ENCODE measurements at places on chromosomes 7 and 10.

GRCh38 chr7:82036146-82036886 is 266.5 kb upstream of the HGF start:
- peak; percentile 86 for DNase-seq

DNA sequence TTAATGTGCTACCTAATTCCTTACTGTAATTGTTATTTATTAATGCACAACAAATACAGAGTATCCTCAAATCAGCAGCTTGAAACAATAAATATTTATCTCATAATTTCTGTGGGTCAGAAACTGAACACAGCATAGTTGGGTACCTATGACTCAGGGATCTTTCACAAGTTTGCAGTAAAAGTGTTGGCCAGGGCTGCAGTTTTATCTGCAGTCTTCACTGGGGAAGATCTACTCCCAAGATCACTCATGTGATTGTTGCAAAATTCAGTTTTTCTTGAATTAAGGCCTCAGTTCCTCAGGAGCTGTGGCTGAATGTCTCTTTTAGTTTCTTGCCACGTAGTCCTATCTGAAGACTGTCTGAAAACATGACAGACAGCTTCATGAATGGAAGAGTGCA is 237.8 kb downstream of the ZWINT start:
- DNase-seq = no peak

- DNase-seq = no peak
These were observed at the start of gene CARD11 for GRCh38 chr7:3043544-3044371. TSS of gene CARD11 (minus strand) at chr7:3043867. CDS start at chr7:2958506, 85,361 bp downstream.

DNA sequence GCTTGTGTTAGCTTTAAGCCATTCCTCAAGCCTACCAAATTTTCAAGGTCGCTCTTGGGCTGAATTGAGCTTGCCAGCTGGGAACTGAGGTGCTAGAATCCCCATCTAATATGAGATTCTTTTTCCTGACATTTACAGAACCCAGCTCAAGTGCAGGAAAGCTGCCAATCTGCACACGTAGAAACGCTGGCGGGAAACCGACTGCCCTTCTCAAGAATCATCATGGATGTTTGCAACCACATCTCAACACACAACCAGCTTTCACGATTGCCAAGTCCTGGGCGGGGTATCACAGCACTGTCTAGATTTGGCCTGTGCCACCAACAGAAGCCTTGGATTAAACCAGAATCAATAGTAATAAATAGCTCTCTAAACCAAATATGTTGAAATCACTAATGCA is 203.7 kb downstream of the DIP2C start:
- no peak for DNase-seq

DNA sequence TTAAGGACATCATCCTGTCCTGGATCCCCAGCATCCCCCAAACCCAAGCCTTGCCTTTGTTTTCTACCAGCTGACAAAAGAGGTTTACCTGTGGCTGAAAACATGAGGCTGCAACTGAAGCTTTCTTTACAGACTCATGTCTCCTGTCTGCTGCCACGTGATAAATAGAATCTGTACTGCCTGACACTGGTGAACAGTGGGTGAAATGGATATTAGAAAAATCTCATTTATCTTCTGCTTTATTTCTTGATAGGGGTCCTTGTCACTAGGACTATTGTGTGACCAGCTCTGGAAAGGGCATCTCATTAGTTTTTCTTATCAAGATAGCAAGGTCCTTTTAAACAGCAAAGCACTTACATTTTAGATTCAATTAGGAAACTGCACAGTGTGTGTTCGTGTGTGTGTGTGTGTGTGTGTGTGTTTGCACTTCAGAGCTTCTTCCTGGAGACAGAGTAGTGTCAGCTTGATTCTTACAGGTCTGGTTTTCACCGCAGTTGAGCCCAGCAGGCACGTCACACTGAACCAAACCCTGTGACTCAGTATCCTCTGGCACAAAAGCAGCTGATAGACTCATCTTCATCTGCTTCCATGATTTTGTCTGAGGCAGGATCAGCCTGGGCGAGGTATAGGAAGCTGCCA is 373.5 kb upstream of the CELF2 start:
- DNase-seq = no peak

GRCh38 chr7:155811560-155811894 is 736 bp downstream of the SHH start:
- no peak for DNase-seq

DNA sequence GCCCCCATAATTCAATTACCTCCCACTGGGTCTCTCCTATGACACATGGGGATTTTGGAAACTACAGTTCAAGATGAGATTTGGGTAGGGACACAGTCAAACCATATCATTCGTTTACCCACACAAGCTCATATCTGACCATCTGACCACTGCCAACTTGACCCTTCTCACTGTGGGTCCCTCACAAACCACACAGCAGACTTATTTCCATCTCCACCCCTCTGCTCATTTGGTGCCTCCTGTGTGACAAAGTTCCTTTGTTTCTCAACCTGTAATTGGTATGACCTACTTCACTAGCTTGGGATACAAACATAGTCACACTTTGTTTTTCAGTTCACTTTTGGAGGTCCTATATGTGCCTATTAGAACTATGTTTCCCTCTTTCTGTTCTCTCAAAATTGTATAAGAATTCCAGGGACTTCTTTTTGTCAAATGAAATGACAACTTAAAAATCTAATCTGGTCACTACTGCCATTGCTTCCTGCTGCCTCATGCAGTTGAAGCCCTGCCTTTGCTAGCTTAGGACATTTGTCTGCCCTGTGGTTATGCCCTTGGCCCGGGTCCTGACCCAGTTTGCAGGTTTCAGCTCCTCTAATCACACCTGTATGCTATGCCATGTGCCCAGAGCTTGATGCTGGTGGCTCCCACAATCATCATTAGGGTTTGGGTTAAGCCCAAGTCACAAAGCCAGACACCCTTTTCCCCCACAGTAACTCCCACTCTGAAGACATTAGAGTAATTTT is 69.9 kb downstream of the PPP1R3C start:
- DNase-seq = no peak

DNA sequence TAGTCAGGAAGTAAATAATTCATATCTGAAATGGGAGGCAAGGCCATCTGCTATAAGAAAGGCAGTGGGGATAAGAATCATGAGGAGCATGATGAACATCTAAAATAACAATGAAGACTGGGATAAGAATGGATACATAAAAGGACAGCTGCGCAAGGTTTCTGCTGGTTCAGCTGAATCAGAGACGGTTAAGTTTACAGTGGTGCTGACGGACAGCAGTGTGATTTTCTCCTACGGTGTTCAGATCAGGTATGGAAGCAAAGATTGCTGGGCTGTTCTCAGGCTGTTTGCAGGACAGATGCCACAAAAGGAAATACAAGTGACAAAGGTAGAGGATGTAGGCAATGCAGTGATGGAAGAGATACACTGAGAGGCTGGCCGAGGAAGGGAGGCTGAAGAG is 8.4 kb downstream of the CYCS start:
- DNase-seq = no peak

DNA sequence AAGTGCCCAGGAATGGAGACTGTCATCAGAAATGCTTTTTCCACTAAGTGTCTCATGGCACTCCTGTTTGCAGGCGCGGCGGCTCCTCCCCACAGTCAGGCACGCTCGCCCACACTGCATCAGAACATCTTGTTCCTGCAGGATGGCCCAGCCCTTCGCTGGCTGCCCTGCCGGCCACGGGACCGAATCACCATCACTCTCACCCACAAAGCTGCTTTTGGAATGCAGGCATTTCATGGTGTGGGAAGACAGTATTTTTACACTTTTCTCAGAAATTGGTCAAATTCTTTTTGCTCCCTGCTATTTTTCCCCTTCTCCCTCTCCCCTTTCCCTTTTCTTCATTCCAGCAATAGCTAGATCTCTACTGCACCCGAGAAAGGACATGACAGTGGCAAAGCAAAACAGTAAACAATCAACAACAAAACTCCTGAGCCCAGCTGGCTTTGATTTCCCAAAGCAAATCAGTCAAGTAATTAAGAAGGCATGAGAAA is 176.1 kb upstream of the TNS3 start:
- peak; percentile 62 for DNase-seq

- peak; percentile 53 for DNase-seq
These were observed 278.5 kb downstream of the TCF7L2 start for GRCh38 chr10:113228530-113228929.

GRCh38 chr7:3300221-3300650 is 816 bp upstream of the SDK1 start:
- DNase-seq = no peak

DNA sequence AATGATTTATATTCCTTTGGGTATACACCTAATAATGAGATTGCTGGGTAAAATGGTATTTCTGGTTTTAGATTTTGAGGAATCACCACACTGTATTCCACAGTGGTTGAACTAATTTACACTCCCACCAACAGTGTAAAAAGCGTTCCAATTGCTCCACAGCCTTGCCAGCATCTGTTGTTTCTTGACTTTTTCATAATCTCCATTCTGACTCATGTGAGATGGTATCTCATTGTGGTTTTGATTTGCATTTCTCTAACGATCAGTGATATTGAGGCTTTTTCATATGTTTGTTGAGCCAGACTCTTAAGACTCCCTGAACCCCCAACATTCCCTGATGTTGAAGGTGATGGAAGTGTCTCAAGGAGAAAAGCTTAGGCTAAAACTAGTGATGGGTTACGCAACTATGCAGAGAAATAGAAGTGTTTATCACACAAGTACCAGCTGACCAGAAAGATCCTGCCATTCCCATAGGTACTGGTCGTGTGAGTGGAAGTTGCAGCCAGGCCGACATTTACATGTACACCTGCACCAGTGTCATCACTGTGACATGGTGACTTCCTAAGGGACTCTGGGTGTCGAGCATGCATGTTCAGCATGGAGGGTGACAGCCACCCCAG is 711.2 kb upstream of the NRP1 start:
- DNase-seq = peak; percentile 65

- DNase-seq = no peak
These were observed 13.6 kb downstream of the MRPS33 start for GRCh38 chr7:141001122-141001521.

DNA sequence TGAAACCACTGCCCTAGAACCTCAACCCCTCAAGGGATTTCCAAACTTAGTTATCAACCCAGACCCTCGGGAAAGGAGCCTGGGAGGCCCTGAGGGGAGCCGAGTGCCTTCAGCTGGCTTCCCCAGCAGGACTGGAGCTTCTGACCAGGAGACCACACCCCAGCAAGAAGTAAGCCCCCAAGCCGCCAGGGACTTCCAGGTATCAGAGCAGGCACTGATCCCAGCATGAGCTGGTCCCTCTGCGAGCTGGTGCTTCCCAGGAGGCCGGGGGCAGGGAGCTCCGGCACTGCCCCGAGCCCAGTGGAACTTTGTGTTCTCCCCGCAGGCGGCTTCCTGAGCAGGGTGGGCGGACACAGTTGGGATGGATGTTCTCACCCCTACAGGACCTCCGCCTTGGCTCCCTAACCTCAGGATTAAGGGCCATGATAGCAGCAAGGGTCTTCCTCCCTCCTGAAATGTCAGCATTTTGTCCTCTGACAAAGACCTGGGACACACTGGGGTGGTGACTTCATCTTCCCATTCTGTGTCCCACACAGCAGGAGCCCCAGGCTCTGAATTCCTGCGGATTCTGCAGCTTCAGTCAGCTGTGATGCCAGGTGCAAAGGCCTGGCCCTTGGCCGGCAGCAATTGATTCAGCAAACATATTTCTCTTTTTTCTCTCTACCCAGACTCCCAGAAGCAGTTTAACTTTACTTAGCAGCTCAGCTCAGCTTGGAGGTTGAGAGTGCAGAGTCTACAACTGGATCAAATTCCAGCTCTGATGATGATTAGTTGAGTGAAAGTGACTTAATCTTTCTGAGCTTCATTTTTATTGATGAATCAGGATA is 11.6 kb downstream of the ATP6V0E2 start:
- no peak for DNase-seq

DNA sequence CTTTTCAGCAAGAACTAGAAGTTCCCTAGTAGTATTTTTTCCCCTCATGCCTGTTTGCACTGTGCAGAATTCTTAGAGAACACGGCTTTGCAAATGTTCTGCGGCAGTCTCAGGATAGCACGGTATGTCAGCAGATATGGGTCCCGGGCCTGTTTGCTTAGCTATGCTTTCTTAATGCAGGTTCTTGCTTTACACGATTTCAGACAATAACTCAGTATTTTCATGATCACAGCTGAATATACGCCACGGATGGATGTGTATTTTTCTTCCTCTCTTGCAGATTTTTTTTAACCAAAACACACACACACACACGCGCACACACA is 137.3 kb downstream of the HECW1 start:
- DNase-seq = peak; percentile 8

GRCh38 chr10:13613519-13613918 is 26.8 kb downstream of the PRPF18 start:
- peak; percentile 58 for DNase-seq

GRCh38 chr10:33115738-33116719 is 158.0 kb upstream of the ITGB1 start:
- peak; percentile 83 for DNase-seq

- peak; percentile 67 for DNase-seq
These were observed 285.1 kb downstream of the ZEB1 start for GRCh38 chr10:31604096-31604495.

GRCh38 chr7:18353339-18353738 is 142.2 kb upstream of the HDAC9 start:
- DNase-seq = no peak

DNA sequence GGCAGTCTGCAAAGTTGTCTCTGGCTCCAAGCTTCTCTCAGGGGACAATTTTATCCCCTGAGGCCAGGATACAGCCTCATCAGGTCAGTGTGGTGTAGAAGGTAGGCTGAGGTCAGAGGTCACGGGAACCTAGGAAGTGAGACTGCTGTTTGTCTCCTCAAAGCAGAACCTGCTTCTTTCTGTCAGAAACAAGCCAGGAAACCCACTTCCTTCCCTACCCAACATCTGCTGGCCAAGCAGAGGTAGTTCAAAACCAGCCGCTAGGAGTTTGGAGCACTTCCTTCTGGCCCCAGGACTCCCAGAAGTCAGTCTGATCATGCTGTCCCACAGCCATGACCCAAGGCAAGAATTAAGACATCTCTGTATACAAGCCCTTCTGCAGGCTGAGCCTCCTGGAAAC is 12.2 kb downstream of the CLRN3 start:
- DNase-seq = no peak

GRCh38 chr10:63629363-63630084 is 108.3 kb downstream of the REEP3 start:
- DNase-seq = peak; percentile 99

DNA sequence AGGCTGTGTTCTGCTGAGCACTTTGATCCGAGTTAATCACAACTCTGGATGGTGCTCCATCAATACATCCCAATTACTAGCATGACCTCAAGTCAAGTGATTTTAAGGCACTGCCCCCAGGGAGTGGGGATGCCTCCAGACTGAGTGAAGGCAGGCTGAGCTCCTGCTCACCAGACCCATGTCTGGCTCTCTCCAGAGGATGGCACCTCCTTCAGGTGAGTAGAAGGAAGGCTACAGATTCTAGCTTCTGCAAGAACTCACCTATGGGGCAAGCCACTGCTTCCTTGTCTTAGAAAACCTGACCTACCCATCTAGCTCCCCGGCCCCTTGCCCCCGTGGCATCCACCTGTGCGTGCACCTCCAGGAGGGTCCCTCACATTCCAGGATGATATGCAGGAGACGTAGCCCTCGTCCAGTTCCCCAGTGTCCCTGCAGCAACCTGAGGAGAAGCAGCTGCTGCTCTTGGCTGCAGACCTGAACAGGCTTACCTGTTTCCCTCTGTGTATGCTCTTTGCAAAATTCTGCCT is 390.3 kb downstream of the GRID1 start:
- no peak for DNase-seq
